NAMALWA (cell line): ENCODE measurements at places on chromosomes 16 and 17.

- DNase-seq: no peak
These were observed 151.1 kb downstream of the ITFG1 start for GRCh38 chr16:47309581-47310312.

- peak; percentile 35 for DNase-seq
These were observed at the start of gene PIPOX for GRCh38 chr17:29042679-29043538. Gene PIPOX, plus strand, starts transcription at chr17:29043141. Its CDS starts 85 bp downstream, at chr17:29043226.

- DNase-seq: no peak
These were observed 46.3 kb downstream of the COG7 start for GRCh38 chr16:23406546-23407240.

DNA sequence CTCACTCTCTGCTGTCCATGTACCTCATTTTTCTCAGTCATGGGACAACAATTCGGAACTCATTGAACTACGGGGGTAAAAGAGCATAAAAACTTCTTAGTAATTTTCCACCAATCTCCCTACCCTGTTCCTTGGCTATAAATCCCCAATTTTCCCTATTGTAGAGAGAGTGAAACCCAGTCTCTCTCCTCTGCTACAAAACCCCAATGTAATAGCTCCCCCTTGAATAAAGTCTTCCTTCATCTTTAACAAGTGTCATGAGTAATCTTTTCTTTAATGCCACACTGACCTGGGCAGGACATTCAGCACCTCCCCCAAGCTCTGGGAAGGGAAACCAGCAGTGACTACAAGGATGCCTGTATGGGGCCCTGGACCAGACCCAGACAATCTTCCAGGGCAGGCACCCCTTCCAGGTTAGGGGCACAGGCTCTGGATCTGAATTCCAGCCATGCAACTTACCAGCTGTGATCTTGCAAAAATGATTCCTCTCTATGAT, 10.2 kb upstream of the EIF1 start:
- no peak for DNase-seq

GRCh38 chr16:27366687-27367460, 35.1 kb upstream of the IL21R start:
- no peak for DNase-seq

DNA sequence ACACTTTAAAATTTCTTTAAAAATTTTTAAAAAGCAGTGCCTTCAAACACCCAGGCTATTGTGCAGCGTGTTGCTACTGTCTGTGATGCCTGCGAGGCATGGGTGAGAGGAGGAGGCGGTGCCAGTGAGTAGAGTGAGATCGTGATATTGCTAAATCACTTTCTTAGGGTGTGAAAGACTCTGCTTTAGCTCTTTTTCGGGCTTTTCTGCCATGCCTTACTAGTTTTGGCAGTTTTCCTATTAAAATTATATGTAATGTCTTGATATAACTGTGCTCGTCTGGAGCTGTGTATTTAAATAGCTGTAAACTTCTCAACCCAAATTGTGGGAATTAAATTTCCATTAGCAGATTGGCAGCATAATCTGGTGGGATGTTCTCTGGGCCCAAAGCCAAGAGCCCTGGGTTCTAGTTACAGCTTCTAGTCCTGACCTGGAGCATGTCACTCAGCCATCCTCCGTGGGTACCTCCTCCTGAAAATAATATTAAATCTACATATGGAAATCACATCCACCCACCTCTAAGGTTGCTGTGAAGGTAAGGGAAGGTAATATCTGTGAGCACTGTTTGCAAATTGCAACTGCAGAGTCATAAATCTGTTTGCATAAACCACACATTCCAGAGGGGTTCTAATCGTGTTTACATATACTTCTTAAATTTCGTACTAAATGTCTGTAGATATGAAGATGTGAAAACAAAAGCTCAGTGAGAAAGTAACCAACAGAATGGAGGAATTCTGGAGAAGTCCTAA, 264.3 kb upstream of the CACNG5 start:
- no peak for DNase-seq

GRCh38 chr16:80792031-80792430, 12.4 kb downstream of the CDYL2 start:
- DNase-seq: no peak

- DNase-seq: peak; percentile 9
These were observed 265.9 kb downstream of the SLC39A11 start for GRCh38 chr17:72826602-72827001.

- no peak for DNase-seq
These were observed 58.4 kb downstream of the EPN2 start for GRCh38 chr17:19295473-19296135.

GRCh38 chr17:39653662-39654331, 11.4 kb upstream of the TCAP start:
- peak; percentile 77 for DNase-seq

DNA sequence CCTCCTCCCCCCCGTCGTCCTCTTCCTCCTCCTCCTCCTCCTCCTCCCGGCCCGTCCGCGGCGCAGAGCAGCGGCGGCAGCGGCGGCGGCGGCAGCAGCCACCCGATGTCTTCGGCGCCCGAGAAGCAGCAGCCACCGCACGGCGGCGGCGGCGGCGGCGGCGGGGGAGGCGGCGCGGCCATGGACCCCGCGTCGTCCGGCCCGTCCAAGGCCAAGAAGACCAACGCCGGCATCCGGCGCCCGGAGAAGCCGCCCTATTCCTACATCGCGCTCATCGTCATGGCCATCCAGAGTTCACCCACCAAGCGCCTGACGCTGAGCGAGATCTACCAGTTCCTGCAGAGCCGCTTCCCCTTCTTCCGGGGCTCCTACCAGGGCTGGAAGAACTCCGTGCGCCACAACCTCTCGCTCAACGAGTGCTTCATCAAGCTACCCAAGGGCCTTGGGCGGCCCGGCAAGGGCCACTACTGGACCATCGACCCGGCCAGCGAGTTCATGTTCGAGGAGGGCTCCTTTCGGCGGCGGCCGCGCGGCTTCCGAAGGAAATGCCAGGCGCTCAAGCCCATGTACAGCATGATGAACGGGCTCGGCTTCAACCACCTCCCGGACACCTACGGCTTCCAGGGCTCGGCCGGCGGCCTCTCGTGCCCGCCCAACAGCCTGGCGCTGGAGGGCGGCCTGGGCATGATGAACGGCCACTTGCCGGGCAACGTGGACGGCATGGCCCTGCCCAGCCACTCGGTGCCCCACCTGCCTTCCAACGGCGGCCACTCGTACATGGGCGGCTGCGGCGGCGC, at the start of gene FOXF1:
Gene FOXF1 (plus strand): TSS at position 63 of the 797 bp plus-strand sequence. CDS start 43 bp downstream, at position 106.
- DNase-seq: no peak

GRCh38 chr17:63399856-63400255, 46.2 kb downstream of the CYB561 start:
- no peak for DNase-seq

GRCh38 chr17:41457676-41458075, 9.5 kb downstream of the KRT32 start:
- no peak for DNase-seq

DNA sequence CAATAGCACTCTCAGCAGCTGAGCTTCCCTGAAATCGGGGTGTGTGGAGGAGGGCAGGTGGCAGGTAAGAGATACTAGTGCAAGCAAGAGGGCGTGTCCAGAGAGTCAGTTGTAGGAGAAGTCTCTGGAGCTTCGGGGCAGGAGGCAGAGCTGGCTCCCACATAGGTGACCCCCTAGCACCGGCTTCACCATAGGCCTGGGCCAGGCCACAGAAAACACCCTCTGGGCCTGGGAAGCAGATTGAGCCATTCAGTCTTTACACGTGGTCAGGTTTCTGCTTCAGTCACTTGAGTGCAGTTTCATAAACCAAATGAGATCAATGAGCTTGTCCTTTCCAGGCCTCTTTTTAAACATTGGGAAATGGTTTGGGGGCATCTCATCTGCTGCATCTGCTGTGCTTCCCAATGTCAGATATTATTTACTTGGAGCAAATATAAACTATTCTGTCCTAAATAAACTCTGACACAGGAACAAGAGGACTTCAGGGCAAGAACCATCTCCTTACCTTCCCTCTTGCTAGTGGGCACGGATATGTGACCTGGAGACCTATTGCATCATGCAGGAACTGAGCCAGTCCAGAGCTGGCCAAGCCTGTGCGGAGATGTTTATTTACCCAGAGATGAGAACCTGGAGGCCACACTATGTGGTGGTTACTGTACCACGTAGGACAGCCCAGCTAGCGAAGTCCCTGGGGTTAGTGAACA, 16.1 kb downstream of the CCR7 start:
- DNase-seq: no peak

- DNase-seq: no peak
These were observed 1.6 kb downstream of the AHSP start for GRCh38 chr16:31529108-31529936.

GRCh38 chr17:46118964-46119363, 74.3 kb downstream of the KANSL1 start:
- DNase-seq: no peak
